ENCODE measurements at places on chromosomes 13 and 19.

DNA sequence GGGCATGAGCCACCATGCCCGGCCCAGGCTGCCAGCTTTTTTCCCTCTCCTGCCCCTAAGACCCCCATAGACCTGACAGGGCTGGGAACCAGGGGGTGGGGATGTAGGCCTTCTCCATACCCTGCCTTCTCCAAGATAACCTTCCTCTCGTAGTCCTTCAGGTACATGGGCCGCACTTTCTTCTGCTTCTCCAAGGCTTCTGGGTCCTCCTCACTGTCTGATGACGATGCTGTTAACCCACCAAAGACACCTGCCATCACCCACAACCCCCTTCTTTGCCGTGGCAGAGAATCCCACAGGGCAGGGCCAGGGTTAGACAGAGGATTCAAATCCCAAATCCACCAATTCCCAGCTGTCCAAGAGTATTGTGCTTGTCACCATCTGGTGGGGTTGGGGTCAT, 3.2 kb downstream of the KRI1 start:
- no peak for DNase-seq

DNA sequence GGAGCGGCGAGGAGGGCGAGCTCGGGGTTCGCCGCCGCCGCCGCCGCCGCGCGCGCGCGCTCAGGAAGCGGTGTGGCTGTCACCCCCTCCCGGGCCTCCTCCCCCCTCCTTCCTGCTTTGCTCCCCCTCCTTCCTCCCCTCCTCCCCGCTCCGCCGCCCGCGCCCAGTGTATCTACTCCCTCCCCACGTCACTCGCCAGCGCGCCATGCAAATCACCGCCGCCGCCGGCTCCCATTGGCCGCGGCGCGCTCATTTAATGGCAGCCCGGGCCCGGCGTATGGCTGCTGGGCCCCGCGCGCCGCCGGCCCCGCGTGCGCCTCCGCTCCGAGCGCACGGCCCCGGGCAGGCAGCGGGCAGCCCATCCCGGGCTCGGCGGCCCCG, 335 bp upstream of the SOX1 start:
- DNase-seq = peak; percentile 21

DNA sequence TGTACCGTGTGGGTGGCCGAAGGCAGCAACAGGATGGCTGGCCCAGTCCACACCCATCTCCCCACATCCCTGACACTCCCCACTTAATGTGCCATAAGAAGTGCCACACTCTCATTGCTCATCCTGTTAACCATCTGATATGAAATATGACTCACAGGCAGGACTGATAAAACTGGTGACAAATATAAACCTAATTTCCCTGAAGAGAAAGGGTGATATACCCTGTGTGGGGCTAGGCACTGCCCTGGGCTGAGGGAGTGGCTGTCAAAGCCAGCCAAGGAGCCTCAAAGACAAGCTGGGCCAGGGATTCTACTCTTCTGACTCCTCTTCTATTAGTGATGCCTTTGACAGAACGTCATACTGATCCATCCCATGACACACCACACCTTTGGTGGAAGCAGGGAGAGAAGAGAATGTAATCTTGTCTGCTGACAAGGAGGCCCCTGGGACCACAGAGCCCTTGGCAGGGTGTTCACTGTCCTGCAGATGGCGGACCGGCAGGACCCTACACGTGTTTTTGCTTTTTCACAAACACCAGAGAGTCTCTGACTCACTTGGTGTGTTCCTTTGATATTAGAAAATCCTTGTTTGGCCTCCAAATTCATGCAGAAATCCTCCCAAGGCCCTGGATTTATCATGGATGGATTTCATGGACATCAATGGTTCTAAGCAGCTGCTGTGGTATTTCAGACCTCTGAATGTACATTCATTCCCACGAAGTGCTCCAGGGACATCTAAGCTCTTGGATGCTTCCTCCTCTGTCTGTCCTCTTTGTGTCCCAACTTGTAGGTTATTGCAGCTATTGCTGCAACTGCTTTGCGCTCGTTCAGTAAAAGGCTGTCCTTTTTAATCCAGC, 98.0 kb upstream of the WASF3 start:
- DNase-seq = no peak

DNA sequence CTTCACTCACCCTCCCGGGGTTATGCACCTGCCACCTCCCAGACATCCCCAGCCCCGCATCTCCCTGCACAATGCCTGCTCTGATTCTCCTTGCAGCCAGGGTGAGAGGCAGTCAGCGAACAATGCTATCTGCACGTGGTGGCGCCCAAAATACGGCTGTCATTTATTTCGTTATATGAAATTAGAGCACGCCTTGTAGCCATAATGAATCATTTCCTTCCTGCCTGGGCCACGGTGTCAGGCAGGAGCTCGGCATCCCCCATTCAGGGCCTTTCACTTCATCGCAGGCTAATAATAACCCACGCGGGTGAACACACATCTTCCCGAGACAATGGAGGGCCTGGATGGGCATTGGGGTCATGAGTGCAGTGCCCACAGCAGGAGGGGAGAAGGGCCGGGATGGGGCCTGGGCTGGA, 143.8 kb upstream of the ZNF507 start:
- DNase-seq = no peak

- DNase-seq = no peak
These were observed 83.1 kb downstream of the ATP11A start for GRCh38 chr13:112772929-112773328.

- no peak for DNase-seq
These were observed 22.1 kb downstream of the CAPN12 start for GRCh38 chr19:38721979-38722773.

GRCh38 chr13:94548821-94549231, 47.1 kb downstream of the TGDS start:
- no peak for DNase-seq

DNA sequence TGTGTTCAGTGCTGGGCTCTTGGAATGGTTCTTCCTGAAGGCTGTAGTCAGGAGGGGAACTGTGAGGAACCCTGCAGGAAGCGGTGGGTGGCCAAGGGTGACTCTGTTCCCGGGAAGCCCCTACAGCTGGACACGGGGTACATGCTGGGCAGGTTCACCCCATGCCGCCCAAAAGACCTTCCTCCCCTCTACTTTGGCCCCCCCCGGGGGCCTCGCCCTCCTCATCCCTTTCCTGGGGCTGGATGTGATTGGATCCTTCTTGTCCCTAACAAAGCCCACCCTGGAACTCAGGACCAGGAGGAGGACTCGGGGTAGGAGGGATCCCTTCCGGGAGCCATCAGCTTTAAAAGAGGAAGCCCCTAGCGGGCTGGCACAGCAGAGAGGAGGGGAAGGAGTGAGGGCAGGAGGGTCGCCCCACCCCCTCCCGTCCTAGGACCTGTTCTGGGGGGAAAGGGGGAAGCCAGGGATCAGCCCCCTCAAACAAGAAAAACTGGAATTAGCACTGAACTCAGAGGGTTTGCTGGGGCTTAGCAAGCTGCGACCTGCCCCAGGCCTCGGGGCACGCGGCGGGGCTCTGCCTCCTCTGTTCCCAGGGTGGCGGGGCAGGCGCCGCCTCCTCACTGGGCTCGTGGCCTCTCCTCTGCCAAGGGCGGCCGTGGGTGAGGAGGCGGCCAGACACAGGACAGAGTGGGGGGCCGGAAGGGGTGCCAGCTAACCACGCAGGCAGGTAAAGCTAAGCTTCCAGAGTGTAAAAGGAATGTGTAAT, 4.0 kb downstream of the CEBPA start:
- DNase-seq = no peak

GRCh38 chr19:14023404-14024235, 4.3 kb upstream of the RLN3 start:
- DNase-seq = no peak

GRCh38 chr19:5698635-5699422, 8.7 kb downstream of the RPL36 start:
- DNase-seq = no peak

- DNase-seq = no peak
These were observed 104.7 kb upstream of the FREM2 start for GRCh38 chr13:38582133-38582532.

DNA sequence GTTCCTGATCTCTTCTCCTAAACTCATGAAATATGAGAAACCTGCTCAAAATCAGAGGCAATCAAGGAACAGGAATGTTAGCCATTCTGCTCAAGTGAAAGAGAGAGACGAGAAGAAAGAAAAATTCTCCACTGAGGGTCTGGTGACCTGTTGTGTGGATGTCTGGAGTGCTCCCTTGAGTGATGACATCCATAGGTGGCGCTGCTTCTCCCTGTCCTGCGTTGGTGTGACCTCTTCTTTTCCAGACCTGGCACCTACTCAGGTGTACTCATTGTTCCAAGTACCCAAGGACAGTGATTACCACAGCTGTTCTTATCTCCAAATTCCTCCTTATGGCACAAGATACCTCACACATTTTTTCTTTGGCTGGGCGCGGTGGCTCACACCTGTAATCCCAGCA, 4.0 kb downstream of the ZNF223 start:
- no peak for DNase-seq

- no peak for DNase-seq
These were observed 284.2 kb downstream of the TBC1D4 start for GRCh38 chr13:75197803-75198202.

GRCh38 chr13:38755793-38756192, 68.9 kb downstream of the FREM2 start:
- DNase-seq = no peak

- no peak for DNase-seq
These were observed 30.9 kb downstream of the MZT1 start for GRCh38 chr13:72696579-72696978.

DNA sequence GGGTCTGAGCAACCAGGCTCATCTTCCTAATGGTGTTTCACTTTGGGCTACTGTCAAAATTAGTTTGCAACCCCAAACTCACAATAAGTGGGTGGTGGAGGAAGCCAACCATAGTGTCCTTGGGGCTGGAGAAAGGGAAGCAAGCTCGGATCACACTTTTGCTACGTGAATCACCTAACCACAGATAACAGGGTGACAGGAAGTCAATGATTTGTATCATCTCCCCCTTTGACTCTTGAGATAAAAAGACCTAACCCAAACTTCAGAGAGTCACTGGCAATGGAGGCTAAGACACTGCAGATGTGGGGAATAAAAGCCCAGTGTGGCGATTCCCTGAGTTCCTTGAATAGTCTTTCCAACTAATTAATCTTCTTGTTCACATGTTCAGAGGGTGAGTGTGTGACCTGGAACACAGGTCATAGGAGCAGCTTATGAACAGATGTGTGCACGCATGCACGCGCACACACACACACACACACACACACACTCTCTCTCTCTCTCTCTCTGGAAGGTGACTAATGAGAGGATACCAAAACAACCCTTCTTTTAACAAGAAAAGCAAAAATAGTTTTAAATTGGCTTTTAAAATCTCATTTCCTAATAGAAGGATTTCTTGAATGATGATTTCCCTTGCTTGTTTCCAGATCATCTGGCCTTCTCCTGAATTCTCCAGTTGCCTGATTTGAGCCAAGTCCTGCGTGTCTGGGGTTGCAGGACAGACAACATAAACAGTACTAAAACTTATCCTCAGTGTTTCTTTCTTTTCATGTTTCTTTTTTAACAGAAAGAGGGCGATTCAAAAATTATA, 21.2 kb upstream of the DOCK9 start:
- peak; percentile 22 for DNase-seq

DNA sequence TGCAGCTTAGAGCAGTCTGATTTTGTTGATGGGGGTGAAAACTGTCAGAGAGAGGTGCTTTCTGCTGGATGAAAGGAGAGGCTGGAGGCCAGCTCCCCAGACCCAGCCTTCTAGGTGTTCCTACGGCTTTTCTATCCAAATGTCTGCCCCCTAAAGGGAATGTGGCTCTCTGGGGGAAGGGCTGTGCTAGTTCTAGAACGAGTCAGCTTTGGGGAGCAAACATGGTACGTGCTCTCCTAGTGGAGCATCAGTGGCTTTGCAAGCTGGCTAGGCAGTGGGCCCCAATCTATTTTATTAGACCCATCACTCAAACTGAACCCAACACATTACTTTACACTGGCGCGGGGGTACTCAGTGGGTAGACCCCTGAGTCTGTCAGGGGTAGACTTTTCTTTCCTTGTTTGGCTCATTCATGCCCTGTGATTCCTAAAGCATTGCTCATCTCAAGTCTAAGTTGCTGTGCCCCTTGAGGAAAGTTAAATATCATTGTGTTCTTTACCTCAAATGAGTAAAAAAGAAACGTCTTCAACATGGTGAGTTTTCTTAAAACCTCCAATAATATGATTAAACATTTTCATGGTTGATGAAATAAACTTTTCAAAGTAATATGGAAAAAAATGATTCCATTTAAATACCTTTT, 254.9 kb downstream of the DLEU7 start:
- no peak for DNase-seq

DNA sequence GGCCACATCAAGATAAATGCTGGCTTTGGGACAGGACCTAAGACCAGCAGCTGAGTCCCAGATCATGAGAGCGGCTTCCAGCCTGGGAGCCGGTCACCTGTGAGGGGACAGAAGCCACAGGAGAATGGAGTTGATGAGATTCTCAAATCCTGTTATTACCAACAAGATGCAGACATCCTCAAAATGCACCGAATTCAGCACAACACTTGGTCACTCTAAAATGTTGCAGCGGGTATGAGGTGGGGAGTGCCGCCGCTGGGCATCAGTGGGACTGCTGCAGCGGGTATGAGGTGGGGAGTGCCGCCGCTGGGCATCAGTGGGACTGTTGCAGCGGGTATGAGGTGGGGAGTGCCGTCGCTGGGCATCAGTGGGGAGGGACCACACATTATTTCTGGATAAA, 21.2 kb downstream of the RANBP3 start:
- DNase-seq = no peak
